Iris pigment epithelial cell (primary cell): ENCODE measurements at places on chromosomes 12 and 14.

- DNase-seq, result no peak
Measured at GRCh38 chr12:175759-176158, 38.2 kb downstream of the SLC6A12 start.

DNA sequence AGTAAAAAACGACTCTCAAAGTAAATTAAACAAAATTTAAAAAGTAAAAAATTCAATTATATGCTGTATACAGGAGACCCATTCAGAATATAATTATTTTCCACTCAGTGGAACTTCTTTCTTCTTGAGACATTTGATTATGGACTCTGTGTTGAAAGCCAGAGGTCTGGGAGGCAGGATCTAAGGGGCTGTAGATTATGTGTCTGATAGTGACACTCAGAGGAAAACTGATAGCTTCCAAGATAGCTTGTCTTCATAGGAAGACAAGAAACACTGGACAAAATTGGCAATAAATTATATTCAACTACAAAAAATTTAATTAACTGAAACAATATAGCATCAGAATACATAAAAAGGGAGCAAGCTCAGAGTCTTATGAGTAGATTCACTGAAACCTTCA is 135.8 kb downstream of the KITLG start:
- DNase-seq, result no peak

DNA sequence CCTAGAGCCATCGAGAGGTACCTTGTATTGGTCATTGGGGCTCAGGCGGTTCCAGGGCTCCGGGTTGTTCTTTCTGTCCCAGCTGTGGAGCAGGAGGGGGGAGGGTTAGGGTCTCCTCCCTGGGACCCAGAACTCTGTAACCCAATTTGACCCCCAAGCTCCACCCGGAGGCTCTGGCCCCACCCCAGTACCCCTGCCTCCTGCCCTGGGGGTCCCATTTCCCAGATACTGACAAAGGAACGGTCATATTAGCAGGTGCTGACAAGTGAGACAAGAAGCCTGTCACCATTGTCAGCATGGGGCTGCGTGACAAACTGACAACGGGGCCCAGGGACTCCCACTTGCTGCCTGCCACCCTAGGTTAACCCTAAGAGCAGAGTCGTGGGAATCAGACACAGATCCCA is 6.2 kb downstream of the SHMT2 start:
- DNase-seq, result no peak

- peak; percentile 49 for DNase-seq
Measured at GRCh38 chr12:48925304-48926011, at the start of gene FKBP11. TSS of gene FKBP11 (minus strand) at chr12:48925492. CDS start at chr12:48925428, 64 bp downstream.

GRCh38 chr14:102517392-102518062 is 8.0 kb upstream of the ANKRD9 start:
- no peak for DNase-seq

DNA sequence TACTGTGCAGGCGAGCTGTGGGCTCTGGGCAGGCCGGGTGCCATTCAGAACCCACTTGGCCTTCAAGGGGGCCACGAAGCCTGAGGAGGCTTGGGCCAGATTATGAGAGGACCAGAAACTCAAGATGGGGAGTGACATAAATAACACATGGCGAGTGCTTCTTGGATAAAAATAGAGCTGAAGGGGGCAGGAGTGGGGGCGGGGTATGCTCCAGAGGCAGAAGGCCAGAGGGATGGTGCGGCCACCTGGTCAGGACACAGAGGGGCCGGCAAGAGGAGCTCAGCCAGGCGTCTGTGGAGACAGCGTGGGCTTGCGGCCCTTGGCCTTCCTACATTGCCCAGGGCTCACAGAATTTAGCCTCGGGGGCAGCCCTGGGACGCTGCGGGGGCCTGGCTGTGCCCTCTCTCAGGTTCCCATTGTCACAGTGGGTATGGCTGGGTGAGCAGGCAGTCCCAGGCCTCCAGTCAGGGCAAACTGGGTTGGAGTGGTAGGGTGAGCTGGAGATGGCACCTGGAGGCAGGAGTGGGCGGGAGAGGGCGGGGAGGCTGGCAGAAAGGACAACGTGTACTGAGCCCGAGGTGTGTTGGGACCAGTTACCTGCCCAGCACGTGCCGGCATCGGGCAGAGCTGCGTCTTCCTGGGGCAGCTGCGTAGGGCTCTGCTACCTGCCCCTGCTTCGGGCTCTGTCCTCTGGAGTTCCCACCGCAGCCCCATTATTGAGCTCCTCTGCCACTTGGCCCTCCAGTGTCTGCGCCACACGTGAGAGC is 7.4 kb upstream of the SLC25A29 start:
- DNase-seq, result no peak

DNA sequence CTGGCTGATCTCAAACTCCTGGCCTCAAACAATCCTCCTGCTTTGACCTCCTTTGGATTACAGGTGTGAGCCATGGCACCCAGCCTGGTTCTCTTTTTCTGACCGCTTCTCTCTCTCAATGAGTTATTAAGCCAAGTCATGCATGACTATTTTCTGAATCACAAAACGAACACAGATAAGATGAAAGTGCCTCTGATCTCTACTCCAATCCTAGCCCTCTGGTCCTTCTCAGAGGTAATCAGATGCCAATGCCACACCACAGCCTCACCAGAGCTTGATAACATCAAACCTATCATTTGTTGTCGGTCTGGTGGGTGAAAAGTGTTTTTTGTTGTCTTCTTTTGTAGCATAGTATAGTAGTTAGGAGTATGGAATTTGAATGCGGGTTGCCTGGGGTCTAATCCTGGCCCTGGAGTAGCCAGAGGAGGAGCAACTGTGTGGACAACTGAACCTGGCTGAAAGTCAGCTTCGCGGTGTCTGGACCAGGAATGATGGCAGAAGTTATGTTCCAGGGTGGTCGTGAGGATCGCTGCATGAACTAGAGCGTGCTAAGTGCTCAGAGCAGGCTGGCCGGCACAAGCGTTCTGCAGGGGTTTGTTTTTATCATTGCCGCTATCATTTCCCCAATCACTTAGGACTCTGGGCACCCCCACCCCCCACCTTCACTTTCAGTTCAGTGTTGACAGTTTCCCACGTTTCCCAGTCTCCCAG is 77.9 kb downstream of the SPRING1 start:
- peak; percentile 35 for DNase-seq

- DNase-seq, result no peak
Measured at GRCh38 chr12:129080391-129080790, 227.1 kb downstream of the GLT1D1 start.

GRCh38 chr12:93860668-93861373 is 183.6 kb downstream of the CRADD start:
- no peak for DNase-seq

DNA sequence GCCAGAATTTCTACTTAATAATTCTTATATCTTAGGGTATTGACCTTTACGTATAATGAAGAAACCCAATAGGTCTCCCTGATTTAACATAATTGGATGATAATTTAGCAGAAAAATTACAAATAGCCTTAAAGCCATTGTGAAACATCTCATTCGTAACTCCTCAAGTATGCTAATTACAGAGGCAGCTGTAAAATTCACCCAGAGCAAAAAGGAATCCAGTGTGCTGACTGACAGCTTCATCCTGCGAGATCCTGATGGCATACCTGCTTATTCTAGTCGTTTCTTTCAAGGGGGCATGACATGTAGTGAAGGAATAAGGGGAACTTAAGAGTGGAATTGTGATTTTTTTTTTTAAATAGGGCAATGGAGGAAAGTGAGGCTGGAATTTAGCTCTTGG is 291.5 kb downstream of the FUT8 start:
- peak; percentile 10 for DNase-seq

GRCh38 chr12:118436986-118437385 is 60.6 kb downstream of the SUDS3 start:
- DNase-seq, result peak; percentile 74

DNA sequence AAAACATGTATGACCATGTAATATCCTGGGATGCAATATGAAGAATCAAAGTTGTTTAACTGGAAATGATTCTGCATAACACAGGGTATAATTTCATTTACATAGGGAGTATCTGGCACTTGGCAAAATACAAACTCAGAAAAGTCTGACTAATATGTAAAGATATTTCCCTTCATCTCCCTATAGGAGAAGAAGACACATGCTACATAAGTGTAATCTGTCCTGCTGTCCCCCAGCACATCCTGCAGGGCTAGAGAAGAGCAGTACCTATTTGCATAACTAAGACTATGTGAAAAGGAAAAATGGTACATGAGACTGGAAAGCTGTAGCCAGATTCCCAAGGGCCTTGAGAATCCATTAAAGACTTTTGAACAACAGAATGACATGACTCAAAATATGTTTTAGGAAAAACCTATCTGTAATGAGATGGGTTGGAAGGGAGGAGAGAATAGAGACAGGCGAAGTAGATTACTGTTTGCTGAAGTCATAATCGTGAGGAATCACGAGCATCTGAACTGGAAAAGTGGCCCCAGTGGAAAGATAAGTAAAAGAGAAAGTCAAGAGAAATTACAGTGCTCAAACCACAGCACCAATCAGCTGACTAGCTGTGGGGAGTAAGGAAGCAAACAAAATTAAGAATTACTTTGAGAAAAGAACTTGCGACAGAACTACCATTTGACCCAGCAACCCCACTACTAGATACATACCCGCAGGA is 155.1 kb upstream of the HMGA2 start:
- no peak for DNase-seq

GRCh38 chr14:104509673-104510072 is 69.9 kb upstream of the C14orf180 start:
- DNase-seq, result no peak

DNA sequence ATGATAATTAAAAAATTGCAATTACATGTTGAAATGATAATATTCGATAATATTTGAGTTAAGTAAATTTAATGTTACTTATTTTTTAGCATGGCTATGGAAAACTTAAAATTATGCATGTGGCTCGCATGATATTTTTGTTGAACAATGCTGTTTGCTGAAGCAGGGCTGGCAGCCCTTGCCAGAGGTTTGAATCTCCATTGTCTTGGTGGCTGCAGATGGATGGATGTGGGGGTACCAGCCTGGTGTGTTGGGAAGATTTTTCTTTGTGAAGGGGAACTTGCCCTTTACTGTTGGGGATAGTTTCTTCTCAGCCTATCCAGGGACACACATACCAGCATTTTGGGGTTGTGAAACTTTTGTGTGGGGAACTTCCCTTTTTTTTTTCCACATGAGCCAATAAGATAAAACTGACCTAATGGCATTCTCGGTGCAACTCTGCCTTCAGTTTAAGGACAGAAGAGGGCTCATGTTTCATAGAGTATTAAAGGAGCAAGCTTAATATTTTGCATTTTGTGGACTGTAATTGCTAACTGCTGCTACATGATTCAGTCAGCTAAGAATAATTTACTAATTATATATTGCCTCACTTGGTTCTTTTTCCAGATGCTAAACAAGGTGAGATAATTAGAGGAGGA is 8.8 kb downstream of the RASSF3 start:
- peak; percentile 91 for DNase-seq

GRCh38 chr12:2403221-2403976 is 350.6 kb downstream of the CACNA1C start:
- no peak for DNase-seq

- peak; percentile 29 for DNase-seq
Measured at GRCh38 chr12:118430516-118430915, 54.2 kb downstream of the SUDS3 start.

DNA sequence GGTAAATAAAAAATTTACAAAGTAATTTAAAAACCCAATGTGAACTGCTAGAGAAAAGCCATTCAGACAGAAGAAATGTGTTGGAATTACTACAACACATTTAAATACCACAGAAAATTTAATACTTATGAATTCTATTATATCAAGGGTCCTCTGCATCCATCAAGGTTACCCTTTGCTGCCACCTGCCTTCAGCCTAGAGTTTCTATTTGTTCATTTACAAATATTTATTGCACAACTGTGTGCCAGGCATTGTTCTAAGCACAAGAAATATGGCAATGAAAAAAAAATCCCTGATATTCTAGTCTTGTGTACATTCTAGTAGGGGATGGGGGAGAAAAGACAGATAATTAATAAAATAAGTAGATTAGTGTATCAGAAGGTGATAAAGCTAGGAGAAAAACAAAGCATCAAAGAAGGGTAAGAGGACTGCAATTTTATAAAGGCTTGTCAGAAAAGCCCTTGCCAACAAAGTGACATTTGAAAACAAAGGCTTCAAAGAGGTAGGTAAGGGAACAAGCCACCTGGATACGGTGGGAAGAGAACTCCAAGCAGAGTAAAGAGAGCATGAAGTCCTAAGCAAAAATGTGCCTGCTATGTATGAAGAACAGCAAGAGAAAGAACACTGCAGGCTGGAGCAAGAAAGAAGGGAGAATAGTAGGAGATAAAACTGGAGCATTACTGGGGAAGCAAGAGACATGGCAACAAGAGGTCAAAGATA is 59.1 kb upstream of the SLC6A13 start:
- DNase-seq, result peak; percentile 15

- DNase-seq, result no peak
Measured at GRCh38 chr14:75717729-75718128, 56.7 kb downstream of the TTLL5 start.

GRCh38 chr12:42502682-42503081 is 86.9 kb downstream of the PRICKLE1 start:
- DNase-seq, result no peak

DNA sequence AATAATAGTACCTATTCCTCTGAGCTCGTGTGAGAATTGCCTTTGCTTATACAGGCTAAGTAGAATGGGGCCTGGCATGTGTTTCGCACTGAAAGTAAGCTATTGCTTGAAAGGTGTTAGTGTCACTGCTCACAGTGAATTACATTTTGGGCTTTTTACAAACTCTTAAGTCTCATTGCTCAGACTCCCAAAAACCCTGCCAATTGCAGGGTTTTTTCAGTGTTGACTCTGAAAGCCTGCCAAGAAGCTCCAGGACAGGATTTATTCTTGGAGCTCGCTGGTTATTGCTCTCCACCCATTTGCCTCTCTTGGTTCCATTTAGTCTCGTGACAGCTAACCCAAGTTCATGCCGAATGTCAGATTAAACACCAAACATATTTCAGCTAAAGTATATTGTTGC is 39.8 kb downstream of the NOPCHAP1 start:
- DNase-seq, result peak; percentile 43

DNA sequence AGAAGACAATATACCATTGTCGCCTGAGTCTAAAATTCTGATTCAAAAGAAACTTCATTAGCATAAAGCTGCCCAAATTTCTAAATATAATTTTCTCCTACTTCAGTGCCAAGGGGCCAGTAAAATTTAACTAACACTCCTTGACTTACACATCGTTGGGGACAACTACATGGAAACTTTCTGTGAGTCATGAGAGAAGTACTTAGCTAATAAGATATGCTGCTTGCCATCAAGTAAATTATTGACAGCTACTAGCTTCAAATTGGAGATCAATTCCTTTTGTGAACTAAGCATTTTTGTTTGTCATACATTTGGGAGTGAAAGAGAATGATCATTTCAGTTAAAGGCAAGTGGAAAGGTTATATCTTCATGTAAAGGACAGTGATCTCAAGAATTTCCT is 373.3 kb downstream of the MDGA2 start:
- DNase-seq, result no peak

GRCh38 chr12:49866859-49867569 is 24.1 kb upstream of the BCDIN3D start:
- peak; percentile 32 for DNase-seq

- no peak for DNase-seq
Measured at GRCh38 chr14:93520053-93520607, 89.4 kb downstream of the UNC79 start.

GRCh38 chr12:14892726-14893505 is 7.3 kb upstream of the MGP start:
- peak; percentile 40 for DNase-seq

- no peak for DNase-seq
Measured at GRCh38 chr12:104529130-104529874, 72.6 kb downstream of the CHST11 start.

- DNase-seq, result peak; percentile 89
Measured at GRCh38 chr14:104680806-104681688, 8.4 kb upstream of the INF2 start.

- peak; percentile 34 for DNase-seq
Measured at GRCh38 chr12:51887476-51888315, at the start of gene ANKRD33. TSS of gene ANKRD33 (plus strand) at chr12:51888103. CDS start at chr12:51888187, 84 bp downstream.

GRCh38 chr14:57136669-57137328 is 131.9 kb downstream of the EXOC5 start:
- DNase-seq, result no peak
